Mesendoderm (in vitro differentiated cells): ENCODE measurements at places on chromosomes 4 and X.
A peak's percentile ranks its signal among the peaks of the same experiment; 100 is the strongest.

DNA sequence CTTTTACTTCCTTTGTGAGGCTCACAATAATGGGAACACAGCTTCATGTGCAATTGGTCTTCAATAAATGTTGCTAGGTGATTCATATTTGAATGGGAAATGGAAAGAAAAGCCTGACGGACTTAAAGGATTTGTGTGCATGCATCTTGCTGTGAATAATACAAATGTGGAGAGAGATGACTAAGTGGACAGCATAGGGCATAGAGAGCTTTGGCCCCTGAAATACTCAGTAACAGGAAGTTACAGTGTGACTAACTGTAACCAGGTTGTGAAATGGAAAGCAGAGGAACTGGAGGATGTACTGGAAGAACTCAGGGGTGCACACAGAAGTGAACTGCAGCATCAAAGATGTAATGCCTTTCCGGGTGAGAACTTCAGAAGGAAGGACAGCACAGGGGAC is 206.7 kb downstream of the MGST2 start:
- DNase-seq, result no peak

GRCh38 chrX:53073115-53073586 is 9.0 kb upstream of the TSPYL2 start:
- peak; percentile 37 for DNase-seq

GRCh38 chr4:55030589-55030988 is 94.8 kb downstream of the KDR start:
- peak; percentile 47 for DNase-seq

GRCh38 chr4:8266508-8266907 is 3.0 kb upstream of the HTRA3 start:
- DNase-seq, result no peak

- peak; percentile 76 for DNase-seq
These were observed 351.9 kb downstream of the PCDH18 start for GRCh38 chr4:137180349-137180748.
